ENCODE measurements at places on chromosomes 4 and X.

GRCh38 chrX:132094164-132094563 lies 33.7 kb downstream of the FRMD7 start:
- no peak for DNase-seq

DNA sequence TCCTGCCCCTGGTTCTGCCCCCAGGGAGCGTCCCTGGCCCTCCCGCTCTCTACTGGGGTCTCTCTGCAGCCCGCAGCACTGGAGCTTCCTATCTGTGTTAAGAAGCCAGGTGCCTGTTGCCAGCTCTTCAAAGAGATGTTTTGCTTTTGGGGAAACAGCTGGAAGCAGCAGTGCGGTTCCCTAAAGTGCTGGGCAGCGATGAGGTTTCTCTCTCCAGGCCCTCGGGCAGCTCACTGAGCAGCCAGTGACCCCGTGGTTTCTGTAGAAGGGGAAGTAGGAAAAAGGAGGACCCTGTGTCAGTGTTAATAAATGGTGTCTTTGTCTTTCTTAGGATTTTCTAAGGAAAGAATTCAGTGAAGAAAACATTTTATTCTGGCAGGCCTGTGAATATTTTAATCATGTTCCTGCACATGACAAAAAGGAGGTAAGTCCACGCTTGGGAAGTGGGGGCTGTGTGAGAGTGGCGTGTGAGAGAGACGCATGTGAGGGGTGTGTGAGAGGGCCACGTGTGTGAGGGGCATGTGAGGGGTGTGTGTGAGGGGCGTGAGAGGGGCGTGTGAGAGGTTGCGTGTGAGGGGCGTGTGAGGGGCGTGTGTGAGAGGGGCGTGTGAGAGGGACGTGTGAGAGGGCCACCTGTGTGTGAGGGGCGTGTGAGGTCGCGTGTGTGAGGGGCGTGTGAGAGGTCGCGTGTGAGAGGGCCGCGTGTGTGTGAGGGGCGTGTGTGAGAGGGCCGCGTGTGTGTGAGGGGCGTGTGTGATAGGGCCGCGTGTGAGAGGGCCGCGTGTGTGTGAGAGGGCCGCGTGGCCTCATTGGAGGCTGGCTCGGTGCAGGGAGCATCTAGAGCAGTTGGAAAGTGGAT lies 27.1 kb upstream of the HGFAC start:
- no peak for DNase-seq

GRCh38 chr4:122959981-122960610 lies 37.7 kb upstream of the NUDT6 start:
- no peak for DNase-seq

DNA sequence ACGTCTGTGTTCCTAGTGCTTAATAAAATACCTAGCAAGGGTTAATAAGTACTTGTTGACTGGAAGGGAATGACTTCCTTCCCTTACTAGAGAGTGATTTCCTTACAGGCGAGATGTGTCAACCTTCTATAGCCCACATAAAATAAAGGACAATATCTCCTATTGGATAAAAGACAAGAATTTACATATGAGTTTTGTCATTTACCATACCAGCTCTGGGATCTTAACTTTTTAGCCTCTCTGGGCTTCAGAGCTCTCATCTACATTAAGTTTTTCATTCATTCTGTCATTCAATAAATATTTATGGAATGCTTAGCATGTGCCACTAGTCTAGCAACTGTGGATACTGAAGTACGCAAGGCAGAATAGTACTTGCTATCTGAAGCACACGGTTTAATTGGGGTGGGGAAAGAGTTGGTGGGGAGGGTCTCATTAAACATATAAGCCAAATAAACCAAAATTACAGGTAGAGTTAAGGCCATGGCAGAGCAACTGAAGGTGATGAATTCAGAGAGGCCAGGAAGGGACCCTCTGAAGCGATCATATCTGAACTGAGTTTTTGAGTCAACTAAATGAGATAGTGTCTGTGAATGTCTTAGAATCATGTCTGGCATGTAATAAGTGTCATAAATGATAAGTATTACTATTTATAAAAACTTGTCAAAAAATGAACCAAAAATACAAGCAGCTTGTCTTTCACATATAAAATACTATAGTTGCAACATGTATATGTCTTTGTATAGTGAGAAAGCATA lies 91.6 kb upstream of the BMP2K start:
- DNase-seq, result no peak

DNA sequence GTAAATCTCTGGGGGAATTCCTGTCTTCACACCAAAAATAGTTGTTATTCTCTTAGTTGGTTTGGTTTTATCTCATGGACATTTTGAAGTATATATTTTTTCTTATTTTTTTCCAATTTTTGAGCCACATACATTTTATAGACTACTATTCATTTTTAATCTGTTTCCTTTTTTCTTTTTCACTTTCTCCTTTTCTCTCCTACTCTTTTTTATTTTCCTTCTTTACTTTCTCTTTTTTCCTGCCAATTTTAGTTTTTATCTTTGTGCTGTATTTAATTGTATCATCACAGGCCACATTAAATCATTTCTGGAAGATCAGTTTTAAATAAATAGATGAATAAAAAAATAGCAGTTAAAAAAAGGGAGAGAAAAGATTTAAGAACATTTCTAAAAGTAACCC lies 14.0 kb upstream of the JADE3 start:
- no peak for DNase-seq

GRCh38 chr4:878796-879728 lies 53.1 kb downstream of the GAK start:
- peak; percentile 53 for DNase-seq

- DNase-seq, result no peak
Observed at GRCh38 chr4:57943682-57944081, 833.5 kb upstream of the IGFBP7 start.

DNA sequence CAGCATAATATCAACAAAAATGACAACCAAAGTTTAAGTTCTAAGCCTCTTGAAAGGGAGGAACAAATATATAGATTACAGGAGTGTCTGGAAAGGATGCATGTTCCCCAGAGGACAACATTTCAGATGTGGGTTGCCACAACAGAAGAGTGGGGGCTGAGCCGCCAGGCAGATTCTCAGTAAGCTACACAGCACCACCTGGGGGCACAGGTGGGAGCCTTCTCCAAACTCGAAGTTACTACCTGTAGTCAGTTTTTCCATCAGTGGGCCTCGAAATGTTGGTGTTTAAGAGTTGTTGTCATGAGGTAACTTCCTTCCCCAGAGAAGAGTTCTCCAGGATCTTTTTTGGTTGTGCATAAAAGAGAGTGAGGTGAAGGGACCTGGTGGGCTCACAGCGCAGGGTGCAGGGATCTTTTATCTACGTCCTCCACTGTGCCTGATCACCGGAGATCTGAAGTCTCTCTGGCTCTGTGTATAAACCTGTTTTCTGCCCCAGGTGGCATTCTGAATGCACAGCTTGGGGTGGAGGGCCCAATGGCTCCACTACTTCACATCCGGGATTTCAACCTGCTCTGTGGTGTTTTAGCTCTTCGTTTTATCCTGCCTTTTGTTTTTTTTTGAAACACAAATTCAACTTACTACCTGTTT lies 58.4 kb upstream of the STS start:
- peak; percentile 28 for DNase-seq

GRCh38 chr4:138669479-138670315 lies 345.9 kb upstream of the NOCT start:
- no peak for DNase-seq

- no peak for DNase-seq
Observed at GRCh38 chr4:139893801-139894200, 228.2 kb downstream of the MGST2 start.

- no peak for DNase-seq
Observed at GRCh38 chr4:8770518-8771257, 101.0 kb downstream of the HMX1 start.

GRCh38 chr4:176641237-176641636 lies 151.5 kb downstream of the VEGFC start:
- no peak for DNase-seq

- DNase-seq, result peak; percentile 74
Observed at GRCh38 chr4:107913283-107913899, 18.0 kb upstream of the CYP2U1 start.

DNA sequence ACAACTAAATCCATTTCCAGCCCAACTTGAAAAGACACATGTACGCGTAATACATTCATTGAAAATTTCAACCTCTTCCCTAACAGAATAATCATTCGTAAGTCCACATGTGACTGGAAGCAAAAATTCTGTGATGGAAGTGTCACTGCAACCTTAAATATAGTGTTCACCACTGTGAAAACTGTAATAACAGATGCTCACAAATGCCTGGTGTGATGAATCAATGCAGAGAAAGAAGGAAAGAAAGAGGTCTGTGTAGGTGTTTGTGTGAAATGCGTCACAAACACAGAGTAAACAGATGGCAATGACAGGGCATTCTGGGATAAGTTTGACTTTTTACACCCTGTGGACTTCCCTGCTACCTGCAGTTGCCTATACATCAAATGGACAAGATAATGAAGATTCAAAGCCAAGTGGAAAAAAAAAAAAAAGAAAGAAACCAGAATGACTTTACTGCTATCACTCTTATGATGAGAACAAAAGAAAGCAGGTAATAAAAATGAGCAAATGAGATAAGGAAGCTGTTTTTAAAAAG lies 123.3 kb downstream of the EPHA5 start:
- DNase-seq, result no peak

- no peak for DNase-seq
Observed at GRCh38 chr4:175412746-175413145, 399.3 kb downstream of the GPM6A start.

DNA sequence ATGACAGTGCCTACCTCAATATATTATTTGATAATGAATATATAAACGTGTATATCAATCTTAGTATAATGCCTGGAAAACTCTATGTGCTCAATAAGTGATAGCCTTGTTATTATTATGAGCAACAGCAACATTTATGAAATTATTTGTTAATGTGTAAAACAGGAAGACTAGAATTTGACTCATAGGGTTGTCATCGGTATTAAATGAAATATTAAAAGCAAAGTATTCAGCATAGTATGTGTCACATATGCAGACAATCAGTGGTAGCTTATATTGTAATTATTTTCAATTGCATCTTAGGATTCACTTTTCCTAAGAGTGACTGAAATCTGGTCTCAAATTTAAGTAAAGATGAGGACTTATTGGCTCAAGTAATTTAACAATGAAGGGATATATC lies 24.6 kb downstream of the SPANXD start:
- no peak for DNase-seq

DNA sequence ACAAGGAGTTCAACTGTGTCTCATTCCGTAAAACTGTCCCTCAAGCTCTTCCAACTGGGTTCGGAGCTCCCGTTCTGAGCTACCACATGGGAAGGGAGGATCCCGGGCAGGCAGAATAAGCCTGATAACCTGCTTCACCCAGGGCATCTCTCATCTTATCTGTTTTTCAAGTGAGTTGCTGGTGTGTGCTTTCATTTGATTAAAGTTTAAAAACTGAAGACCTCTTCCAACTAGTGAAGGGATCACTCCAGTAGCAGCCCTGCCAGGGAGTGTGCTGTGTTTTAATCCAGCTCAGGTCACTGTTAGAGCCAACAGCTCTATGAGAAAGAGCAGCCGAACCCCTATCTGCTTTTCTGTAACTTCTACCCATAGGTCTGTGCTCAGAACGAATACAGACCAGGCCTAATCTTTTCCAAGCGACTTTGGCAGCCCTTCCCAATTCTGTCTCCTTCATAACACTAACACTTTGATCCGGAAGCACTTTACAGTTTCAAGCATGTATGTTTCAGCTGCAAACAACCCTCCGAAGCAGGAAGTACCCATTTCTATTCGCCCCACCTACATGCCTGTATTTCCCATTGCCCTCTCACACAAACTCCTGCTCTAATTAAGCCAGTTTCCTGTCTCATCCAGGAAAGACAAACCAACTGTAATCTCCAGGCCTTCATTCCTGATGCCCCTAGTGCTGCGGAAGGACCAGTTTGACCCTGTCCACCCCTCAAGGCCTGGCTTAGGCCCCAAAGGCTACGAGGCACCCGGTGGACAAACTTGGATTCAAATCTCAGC lies 60.9 kb downstream of the IRF2 start:
- DNase-seq, result no peak

GRCh38 chr4:76214177-76214675 lies 602 bp upstream of the SCARB2 start:
- no peak for DNase-seq

GRCh38 chr4:1368421-1369090 lies 21.5 kb downstream of the UVSSA start:
- DNase-seq, result no peak

DNA sequence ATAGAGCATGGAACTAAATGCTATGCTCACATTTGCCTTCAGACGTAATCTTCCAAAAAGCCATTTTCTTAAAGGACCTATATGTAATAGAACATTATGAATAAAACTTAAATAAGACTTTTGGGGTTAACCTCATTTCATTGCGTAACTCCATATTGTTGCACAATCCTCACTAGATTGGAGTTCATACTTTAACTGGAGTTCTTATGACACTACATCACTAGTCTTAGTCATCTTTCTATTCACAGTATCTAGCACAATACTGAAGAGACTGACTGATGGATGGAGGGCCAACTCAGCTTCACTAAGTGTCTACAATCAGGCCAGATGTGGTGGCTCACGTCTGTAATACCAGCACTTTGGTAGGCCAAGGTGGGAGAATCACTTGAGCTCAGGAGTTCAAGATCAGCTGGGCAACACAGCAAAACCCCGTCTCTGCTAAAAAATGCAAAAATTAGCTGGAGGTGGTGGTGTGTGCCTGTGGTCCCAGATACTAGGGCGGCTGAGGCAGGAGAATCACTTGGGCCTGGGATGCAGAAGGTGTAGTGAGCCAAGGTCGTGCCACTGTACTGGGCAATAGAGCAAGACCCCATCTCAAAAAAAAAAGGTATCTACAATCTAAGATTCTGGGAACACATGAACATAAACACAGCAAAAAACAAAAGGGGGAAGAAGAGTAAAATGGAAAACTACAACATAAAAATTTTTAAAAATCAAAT lies 80.8 kb upstream of the MAB21L2 start:
- DNase-seq, result no peak

GRCh38 chr4:115660465-115660864 lies 547.0 kb upstream of the NDST4 start:
- no peak for DNase-seq

- DNase-seq, result no peak
Observed at GRCh38 chr4:139144161-139144859, 32.7 kb downstream of the ELF2 start.

GRCh38 chr4:162347156-162347841 lies 183.5 kb upstream of the FSTL5 start:
- DNase-seq, result no peak

DNA sequence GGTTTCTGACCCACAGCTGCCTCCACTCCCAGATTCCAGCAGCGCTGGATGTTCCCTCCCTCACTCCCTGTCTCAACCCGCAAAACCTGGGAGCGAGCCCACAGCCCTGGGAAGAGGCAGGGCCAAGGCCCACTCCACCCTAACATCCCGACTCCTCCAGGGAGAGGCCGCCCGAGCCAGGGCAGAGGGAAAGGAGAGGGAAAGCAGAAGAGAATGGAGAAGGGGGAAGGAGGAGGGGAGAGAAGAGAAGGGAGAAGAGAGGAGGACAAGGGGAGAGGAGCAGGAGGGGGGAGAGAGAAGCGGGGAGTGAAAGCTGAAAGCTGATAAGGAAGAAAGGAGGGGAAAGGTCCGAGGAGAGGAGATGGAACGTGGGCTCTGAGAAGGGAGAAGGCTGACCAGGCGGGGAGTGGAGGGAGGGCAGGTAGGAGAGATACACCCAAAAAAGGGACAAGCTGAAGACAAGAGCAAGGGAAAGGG lies 120.2 kb upstream of the PJA1 start:
- DNase-seq, result no peak

GRCh38 chr4:123827511-123827910 lies 430.9 kb downstream of the SPRY1 start:
- no peak for DNase-seq

GRCh38 chr4:42955746-42956505 lies 63.4 kb downstream of the GRXCR1 start:
- DNase-seq, result no peak

- no peak for DNase-seq
Observed at GRCh38 chr4:4990329-4990728, 28.9 kb downstream of the CYTL1 start.
